Right cardiac atrium (tissue), 5 donors: ENCODE measurements at places on chromosomes 3 and 15. TPM values are rescaled to one million over a fixed set of nuclear protein-coding genes. Genes with fewer than 3 reads are reported as not detected.

DNA sequence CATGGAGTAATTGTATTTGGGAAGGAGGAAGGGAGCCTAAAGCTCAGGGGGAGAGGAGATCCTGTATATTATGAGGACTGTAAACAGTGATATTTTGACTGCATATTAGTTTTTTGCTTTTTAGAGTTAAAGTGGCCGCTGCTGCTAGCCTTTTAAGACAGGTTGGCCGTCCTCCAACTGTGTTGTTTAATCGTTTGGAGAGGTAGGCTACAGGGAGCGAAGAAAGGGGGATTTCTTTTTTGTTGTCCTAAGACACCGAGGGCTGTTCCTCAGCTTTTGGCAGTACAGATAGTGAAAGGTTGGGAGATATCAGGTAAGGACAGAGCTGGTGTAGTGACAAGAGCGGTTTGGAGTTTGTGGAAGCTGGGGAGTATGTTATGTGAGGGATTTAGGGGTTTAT, 38.2 kb upstream of the RNF7 start:
- DNase-seq = no peak

- no peak for DNase-seq
Measured at GRCh38 chr15:29785136-29785535, 37.1 kb downstream of the TJP1 start.

GRCh38 chr3:25728101-25728500, 55.1 kb downstream of the NGLY1 start:
- no peak for DNase-seq

GRCh38 chr3:174862666-174863065, 3.5 kb downstream of the NAALADL2 start:
- no peak for DNase-seq

DNA sequence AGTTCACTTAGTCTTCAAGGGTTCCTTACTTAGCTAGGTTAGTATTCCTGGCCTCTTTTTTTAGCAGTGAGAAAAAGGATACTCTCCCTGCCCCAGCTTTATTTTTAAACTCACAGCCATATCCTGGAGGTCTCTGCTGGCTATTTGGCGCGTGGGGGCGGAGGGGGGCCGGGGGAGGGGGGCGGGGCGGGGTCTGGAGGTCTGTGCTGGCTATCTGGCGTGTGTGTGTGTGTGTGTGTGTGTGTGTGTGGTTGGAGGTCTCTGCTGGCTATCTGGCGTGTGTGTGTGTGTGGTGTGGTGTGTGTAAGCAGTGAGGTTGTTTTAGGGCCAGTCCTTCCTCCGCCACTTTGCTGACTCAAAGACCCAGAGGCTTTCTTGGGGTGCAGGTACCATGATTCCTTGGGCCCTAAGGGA, 579 bp upstream of the PLAAT1 start:
- DNase-seq = peak; percentile 31

DNA sequence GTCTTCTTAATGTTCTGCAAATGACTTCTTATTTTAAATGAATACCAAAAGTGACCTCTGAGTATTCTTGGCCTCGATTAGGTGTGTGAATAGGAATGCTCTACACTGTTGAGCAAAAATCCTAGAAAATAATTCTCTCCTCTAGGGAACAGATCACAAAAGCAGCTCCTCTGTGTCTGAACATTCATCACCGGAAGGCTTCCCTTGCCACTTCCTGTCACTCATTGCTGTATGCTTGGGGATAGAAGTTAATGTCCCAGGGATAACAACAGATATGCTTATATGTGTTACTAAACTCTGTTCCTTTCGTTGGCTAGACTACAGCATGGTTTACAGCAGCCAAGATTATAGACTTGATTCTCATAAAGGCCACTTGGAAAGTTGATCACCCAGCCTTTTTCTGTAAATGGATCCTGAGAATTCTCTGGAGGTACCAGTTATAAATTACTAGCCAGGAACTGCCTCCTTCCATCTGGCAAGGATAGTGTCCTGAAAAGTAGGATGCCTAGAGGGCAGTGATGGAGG, 16.0 kb upstream of the PTX3 start:
- no peak for DNase-seq

DNA sequence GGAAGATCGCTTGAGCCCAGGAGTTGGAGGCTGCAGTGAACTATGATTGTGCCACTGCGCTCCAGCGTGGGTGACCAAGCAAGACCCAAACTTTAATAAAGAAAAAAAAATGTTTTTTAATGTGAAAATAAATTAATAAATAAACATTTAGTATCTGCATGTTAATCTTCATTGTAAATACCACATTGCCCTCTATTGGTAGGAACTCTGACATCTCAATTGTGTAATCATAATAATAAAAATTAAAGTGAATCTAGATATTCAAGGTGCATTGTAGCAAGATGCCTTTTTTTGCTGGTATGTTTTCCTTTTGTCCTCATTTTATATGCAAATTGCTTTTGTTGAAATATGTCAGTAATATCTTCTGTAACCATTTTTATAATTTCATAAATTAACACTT, 95.0 kb upstream of the LIMD1 start:
- DNase-seq = no peak

DNA sequence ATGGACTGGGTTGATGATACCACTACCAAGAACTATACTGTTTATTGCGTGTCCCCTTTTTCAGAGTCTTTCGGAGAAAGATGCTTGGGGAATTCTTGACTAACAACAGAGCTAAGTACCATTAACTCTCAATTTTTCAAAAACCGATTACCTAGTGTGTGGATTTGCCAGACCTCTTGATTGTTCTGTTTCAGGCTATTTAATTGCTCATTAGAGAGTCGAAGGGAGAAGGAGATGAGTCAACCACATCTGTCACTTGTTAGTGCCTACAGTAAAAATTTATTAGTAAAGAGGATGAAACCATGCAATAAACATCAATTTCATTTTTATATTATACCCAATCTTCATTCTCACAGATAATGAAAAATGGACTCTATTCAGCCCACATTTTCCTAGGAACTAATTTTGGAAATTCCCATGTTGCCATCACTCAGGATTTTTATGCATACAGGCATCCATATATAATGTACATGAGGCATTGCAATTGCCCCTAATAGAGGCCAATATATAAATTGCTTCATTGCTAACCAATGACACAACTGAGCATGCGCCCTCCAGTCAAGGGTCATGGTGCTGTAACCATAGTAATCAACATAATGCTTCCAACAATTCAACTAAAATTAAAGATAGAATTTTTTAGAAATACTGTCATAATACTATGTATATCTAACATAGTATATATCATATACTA, 541.7 kb downstream of the TBL1XR1 start:
- DNase-seq = no peak

DNA sequence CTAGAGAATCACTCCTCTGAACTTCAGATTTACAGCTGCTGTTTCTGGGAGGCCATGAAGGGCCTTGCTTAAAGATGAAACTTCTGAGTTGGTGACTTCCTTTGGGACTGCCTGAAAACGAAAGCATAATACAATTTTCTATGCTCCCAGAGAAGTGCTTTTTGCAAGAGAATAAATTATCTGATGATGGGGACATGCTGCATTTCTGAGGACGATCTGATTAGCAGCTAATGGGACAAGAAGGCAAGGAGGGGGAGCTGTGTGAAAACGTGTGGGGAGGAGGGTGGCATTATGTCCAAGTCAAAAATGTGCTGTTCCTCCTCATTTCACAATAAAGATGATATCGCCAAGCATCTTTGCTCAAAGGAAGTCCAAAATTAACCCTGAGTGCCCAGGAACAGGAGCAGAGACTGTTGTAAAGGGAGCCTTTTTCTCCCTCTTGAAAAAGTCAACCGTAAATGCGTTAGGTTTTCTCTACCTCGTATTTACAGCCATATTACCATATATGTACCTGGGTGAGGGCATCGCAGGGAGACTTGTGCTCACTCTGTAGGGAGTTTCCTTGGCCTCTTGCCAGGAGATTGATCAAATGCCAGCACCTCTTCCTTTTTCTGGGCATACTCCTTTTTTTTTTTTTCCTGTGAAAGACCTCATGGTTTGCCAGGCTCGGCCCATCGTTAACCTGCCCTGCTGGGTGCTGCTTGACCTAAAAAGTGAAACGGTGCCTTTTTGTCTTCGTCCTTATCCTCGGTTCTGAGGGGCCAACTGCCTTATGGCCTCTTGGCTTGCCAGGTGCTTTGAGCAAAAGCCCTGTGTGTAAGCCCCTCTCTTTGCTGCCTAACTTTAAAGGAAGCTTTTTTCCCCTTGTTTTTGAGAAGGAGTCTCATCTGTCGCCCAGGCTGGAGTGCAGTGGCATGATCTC, 11.5 kb downstream of the ITPR1 start:
- peak; percentile 27 for DNase-seq

DNA sequence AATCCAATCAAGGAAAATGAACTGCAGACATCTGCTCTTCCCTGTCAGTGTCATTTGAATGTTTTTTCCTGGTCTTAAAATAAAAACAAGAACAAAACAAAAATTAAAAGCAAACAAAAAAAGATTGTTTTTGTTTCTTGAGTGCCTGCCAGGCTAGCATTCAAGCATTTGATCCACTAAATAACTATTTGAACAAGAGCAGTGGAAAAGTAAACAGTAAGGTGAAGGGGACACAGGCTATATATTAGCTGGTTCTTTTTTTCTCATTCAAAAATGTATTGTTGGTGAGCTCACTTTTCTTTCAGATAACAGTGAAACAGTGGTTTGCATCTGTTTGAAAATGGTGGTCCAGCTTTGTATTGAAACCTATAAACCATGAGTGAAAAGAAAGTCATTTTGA, 586.9 kb upstream of the SGO1 start:
- no peak for DNase-seq

- no peak for DNase-seq
Measured at GRCh38 chr3:140610544-140610943, 67.3 kb upstream of the TRIM42 start.

DNA sequence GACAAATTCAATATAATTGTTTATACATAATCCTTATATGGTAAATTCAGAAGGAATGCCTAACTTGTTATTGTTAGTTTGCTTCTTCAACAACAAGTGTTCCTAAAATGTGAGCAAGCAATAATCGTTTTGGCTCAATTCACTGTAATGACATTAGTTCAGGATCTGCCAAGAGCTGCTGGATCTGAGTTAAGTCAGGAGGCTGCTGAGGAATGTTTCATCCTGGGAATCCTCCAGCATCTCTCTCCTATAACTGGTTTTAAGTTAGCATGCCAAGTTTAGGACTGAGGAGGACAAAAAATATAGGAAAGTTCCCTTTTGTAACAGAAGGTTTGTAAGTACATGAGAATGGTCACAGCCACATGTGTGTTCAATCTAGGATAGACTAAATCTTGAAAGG, 4.9 kb upstream of the GTF2A2 start:
- DNase-seq = no peak

DNA sequence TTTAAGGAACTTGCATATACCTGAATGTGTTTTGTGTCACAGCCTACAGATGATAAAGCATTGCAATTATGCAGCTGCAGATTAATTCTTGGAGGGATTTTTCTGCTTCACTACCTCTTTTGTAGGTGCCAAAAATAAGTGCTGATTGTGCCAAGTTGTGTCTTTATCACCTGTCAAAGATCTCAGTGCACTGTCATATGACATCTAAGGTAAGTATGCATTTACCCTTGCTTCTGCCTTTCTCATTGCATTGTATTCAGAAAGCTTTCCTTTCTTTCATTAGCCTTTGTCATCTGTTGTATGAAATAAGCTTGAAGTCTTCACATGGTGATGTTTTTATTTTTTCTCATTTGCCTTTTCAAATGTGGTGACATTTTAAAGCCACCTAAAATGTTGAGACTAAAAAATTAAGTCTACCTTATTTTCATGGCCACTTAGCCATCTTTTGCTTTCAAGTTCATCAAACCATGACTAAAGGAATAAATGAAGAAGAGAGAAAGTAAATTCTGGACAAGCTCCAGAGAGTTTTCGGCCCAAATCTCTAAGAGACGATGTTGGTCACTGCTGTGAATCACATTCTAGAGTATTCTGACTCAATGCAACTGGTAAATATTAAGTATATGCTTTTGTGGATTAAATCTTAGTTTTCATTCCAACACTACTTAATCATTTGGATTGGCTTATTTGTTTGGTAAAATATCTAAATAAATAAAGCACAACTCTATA, 381.8 kb upstream of the EPHA3 start:
- DNase-seq = no peak

DNA sequence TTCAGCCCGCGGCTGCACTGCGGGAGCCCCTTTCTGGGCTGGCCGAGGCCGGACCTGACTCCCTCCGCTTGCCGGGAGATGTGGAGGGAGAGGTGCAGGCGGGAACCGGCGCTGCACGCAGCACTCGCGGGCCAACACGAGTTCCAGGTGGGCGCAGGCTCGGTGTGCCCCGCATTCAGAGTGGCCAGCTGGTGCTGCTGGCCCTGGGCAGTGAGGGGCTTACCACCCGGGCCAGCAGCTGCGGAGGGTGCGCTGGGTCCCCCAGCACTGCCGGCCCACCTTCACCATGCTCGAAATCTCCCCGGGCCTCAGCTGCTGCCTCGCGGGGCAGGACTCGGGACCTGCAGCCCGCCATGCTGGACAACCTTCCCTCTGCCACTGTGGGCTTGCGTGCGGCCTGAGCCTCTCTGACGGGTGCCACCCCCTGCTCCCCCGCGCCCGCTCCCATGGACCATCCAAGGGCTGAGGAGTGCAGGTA, 733.5 kb upstream of the CCDC54 start:
- DNase-seq = no peak

- peak; percentile 48 for DNase-seq
Measured at GRCh38 chr3:30578479-30578878, 27.9 kb upstream of the TGFBR2 start.

DNA sequence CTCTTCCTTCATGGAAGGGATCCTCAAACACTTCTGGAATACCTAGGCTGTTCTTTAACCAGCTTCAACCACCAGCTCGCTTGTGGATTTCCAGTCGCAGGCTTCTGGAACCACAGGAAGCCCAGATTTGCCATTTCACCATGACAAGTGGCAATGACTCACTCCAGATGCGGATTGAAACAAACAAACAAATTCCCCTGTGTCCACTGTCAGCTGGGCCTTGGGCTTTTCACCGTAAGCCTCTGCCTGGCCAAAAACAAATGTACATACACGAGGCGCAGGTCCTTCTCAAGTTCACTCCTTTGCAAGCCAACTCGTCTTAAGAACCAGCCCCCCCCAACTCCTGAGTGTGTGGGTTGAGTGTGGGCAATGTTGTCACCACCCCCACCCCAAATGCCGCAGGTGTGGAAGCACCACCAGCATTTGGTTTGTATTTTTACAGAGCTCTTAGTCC, 8.8 kb downstream of the BCL6 start:
- DNase-seq = no peak

GRCh38 chr3:11467875-11468274, 175.8 kb downstream of the VGLL4 start:
- no peak for DNase-seq

Gene MME
- 0.88 TPM for total RNA-seq

Gene CHRM5
- not detected for total RNA-seq

Gene RLBP1
- not detected for total RNA-seq

Gene SRP14
- 229 TPM for total RNA-seq

Gene CKMT1B
- total RNA-seq = 1.2 TPM

Gene TCF12
- 51.5 TPM for total RNA-seq

Gene MRAS
- total RNA-seq = 308 TPM

Gene SLCO3A1
- 37.4 TPM for total RNA-seq
